Cardiac fibroblast (primary cell): ENCODE measurements at places on chromosomes 1 and 21.

DNA sequence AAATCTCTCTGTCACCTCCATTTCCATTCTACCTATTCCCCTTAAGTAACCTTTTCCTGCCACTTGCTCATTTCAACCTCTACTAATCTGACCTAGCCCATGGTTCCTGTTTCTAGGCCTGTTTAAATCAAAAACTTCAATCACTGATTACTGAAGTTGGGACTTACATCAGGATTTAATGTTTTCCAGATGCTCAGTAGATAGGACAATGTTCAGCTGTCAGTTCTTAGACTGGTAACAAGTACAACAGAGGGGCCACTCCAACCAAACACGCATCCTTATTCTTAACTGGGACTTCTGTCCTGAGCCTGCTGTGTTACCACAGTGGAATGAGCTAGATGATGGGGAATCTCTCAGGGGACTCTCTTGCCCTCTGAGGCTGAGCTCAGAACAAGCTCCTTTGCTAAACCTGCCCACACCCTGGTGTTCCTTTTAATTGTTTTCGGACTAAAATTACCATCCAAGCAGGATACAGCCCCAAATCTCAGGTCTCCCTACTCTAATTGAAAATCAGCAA lies 974.6 kb downstream of the TTLL7 start:
- no peak for DNase-seq

- DNase-seq: no peak
Observed at GRCh38 chr1:29284961-29285560, 48.7 kb downstream of the PTPRU start.

DNA sequence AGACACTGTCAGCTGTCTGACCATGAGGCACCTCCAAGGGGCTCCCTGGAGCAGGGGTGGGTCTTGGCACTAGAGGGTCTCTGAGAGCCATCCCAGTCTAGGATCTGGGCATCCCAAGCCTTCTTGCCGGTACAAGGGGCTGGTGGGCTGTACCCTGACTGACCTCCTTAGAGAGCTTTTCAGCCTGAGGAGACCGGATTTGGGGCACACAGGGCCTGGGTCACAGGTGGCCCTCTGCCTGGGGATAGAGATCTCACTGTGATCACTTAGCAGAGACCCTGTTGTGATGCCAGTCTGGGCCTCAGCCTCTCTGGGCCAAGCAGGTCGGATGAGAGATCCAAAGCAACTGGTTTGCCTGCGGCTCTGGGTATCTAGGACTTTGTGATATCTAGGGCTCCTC lies 227.2 kb downstream of the TRABD2B start:
- DNase-seq: no peak

DNA sequence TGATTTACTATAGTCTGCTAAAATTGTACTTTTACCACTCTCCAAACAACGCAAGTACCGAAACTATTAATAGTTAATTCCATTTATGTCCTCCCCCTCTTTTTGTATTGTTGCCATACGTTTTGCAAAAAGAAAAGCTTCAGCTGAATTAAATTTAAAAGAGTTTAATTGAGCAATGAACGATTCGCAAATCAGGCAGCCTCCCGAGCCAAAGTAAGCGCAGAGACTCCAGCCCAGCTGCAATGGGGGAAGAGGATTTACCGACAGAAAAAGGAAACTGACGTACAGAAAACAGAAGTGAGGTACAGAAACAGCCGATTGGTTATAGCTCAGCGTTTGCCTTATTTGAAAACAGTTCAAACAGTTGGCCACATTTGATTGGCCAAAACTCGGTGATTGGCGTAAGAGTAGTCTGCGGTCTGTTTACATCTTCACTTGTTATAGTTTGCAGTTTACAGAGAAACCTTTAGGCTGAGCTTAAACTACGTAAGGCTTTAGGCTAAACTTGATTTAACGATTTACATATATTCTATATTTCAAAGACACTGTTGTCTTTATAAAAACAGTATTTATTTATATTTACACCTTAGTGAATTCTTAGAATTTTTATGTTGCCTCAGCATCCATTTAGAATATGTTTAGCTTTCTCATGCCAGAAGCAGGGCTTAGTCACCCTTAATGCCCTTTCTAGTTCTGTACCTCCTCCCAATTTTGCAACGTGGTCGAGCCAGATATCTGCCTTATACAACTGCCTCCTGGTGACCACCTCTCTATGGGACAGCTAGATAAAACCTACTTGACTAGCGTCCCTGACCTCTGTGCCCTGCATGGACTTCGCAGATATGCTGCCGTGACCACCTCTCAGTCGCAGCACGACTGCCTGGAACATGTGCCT lies 23.8 kb downstream of the CR1 start:
- DNase-seq: no peak

DNA sequence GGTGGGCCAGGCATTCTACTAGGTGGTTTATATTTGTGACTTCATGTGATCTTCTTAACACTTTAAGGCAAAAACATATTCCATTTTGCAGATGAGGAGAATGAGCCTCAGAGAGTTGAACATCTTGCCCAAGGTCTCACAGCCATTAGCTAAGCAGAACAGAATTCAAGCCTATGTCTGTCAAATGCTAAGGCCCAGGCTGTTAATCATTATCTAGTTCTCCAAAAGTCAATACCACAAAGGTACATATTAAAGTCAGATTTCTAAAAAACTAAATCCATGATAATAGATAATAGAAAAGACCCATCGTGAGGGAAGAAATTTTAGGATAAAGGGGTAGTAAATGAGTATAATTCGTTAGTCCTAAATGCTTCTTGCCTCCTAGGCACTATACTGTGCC lies 234.3 kb downstream of the KCNH1 start:
- DNase-seq: no peak

GRCh38 chr1:11770011-11770410 lies 8.0 kb downstream of the C1orf167 start:
- DNase-seq: no peak

DNA sequence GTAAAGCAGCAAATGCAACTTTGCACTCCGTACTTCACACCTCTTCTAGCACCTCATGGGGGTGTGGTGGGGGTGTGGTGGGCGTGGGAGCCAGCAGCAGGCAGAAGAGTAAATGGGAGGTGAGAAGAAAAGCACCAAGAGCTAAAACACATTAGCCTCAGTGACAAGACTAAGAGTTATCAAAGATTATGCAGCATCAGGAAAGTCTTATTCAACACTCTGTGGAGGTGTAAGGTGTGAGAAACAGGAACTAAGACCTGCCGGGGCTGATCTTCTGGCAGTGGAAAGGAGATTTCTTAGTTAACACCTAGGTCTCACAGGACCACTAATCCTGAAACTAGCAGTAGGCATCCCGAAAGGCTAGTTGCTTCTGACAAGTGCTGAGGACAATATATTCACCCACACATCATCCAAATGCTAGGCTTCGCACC lies 9.9 kb downstream of the TGFBR3 start:
- DNase-seq: no peak

- no peak for DNase-seq
Observed at GRCh38 chr1:168416220-168416619, 127.6 kb downstream of the XCL2 start.

DNA sequence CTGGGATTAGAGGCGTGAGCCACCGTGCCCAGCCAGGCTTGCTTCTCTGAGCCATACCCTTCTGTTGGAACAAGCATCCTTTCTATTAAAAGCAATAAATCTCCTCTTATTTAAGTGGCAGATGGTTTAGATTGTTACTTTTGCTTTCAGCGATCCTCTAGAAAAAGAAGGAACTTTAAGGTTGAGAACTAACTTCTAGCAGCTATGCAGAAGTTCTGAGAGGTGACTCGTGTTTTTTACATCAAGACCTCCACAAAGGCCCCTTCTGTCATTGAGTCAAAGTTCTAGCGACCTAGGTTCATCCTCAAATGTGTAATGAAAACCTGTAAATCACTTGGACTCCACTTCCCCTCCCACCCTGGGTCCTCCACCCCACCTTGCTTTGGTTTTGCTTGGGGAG lies 30.8 kb downstream of the PLEKHO1 start:
- DNase-seq: no peak

GRCh38 chr1:28213315-28213714 lies 19.5 kb downstream of the DNAJC8 start:
- DNase-seq: no peak

- peak; percentile 85 for DNase-seq
Observed at GRCh38 chr1:55640708-55641473, 425.7 kb upstream of the USP24 start.

- peak; percentile 98 for DNase-seq
Observed at GRCh38 chr1:229209816-229210215, 61.1 kb upstream of the RAB4A start.

DNA sequence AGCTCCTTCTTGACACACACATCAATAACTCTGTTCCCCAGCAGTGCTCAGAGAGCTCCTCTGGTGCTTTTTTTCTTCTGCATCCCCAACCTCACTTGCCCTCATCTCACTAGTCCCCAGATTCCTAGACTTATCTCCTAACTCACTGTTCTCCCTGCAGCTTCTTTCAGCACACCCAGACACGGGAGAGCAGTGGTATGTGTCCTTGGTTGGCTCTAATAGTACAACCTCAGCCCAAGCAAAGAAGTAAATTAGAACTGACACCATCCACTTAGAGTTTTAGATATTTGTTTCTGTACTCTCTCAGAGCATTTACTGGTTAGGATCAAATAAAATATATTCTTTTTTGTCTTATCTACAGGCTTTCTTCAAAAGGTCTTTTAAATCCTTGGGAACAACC lies 201.4 kb upstream of the SNX7 start:
- no peak for DNase-seq

GRCh38 chr1:53325326-53326087 lies 2.4 kb downstream of the LRP8 start:
- no peak for DNase-seq

GRCh38 chr1:151715726-151716404 lies 738 bp downstream of the CELF3 start:
- no peak for DNase-seq

DNA sequence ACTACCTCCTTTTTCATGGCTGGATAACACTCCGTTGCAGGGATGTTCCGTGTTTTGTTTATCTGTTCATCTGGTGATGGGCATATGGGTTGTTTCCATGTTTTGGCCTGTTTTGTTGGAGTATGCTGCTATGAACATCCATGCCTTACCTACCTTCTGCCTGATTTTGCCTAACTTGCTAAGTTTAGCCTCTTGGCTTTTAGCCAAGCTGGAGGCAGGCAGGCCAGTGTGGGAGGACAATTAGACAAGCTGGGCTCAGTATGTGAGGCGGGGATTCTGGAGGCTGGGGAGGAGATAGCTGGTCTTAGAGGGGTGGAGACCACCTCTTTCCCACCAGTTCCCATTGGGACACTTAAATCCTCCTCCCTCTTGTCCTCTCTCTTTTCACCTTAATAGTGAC lies 98.4 kb upstream of the WNT4 start:
- no peak for DNase-seq

- DNase-seq: no peak
Observed at GRCh38 chr1:109629372-109630030, 9.9 kb downstream of the AMPD2 start.

GRCh38 chr1:77347646-77348045 lies 65.8 kb downstream of the AK5 start:
- DNase-seq: peak; percentile 98

- DNase-seq: no peak
Observed at GRCh38 chr1:162364498-162364897, 12.2 kb downstream of the SPATA46 start.

DNA sequence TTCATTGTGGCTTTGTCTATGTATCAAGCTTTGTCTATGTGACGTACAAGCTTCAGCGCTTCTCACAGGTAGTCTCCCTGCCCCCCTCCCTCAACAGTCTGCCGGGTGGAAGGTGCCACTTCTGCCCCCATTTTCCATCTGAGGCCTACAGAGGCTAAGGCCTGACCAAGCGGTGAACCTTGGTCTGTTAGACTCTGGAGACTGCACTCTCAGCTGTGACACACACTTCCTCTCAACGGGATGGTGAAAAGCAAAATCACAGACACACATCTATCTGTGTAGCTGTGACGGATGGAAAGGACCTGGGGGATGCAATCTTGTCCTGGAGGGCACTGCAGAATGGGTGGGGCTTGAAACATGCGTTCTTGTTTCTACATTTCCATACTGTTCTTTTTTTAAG lies 152.9 kb upstream of the EDN2 start:
- DNase-seq: no peak

DNA sequence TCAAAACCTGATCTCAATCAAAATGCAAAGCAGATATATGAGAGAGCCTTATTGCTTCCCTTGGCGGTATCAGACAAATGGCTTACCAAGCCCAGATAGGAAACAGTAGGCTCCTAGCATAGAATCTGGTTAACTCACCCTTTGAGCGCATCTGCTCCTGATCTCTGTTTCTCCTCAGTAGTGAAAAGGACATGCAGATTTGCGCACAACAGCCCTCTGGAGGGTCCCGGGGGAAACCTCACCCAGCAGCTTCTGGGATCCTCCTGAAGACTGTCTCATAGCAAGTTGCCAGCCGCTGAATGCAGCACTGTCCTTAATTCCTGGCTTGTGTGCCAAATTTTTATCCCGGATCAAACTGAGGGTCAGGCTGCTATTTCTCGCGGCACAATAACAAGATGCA lies 192.2 kb downstream of the FASLG start:
- no peak for DNase-seq

GRCh38 chr21:35050348-35051286 lies 1.5 kb upstream of the RUNX1 start:
- DNase-seq: no peak

DNA sequence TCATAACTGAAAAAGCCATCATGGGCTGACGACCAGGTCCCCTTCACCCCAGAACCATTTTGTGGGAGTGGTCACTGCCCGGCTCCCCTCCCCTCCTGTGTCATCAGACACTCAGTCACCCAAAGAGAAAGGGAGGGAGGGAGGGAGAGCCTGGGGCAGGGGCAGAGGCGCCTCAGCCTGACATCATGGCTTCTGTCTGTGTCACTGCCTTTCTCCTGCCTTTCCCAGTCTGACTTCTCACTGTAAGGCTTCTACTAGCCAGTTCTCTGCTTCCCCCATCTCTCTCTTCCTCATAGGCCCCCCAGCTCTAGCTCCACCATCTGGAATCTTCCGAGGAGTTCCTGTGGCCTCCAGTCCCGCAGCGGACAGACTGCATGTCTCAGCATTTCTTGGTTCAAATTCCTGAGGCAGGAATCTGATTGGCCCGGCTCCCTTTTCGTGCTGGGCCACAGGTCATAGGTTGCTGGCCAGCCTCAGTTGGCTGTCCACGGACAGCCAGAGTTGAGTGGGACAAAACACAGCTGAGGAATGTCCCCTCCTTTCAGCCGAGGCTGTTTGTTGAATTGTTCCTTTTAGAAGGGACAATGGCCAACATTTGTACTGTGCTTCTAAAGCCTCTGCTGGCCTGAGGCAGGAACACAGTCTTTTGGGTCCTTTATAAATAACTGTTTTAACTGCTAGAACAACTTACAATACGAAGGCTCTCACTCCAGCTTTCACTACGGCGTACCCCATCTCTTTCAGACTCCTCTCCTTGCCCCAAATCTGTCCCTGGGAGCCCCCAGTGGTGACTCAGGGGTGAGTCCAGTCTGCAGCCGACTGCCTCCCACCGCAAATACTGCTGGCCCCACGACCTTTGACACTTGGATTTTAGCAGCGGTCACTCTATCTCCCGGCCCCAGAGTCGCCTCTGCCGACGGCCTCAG lies 18.7 kb upstream of the KANK4 start:
- DNase-seq: peak; percentile 22

- no peak for DNase-seq
Observed at GRCh38 chr21:22363504-22363903, 1365.3 kb downstream of the NCAM2 start.
